NCI-H460 (cell line): ENCODE measurements at places on chromosomes 5 and 9. TPM values are rescaled to one million over a fixed set of nuclear protein-coding genes. Genes with fewer than 3 reads are reported as not detected.
A peak's percentile ranks its signal among the peaks of the same experiment; 100 is the strongest.

POLR3G gene
- total RNA-seq, result 36.7 and 38.4 TPM in 2 replicates

C5 gene
- 0.55 and 0.94 TPM in 2 replicates for total RNA-seq

DNA sequence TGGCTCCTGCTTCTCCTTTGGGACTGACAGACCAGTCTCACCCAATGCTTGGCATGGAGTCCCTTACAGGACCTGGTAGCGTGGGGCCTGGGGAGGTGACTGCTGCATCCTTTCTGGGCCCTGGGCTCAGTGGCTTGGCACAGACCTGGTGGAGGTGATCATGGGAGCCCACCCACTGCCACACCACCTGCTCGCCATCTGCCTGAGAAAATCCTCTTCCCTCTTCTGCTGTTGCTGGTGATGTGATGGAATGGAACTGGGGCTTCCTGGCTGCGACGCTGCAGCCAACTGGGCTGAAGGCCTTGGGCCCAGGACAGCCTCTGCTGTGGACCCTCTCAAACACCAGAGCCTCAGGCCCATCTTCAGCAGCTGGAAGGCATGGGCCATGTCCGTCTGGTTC, 122.5 kb upstream of the PANK3 start:
- DNase-seq, result no peak

MUSK gene
- not detected in 2 replicates for total RNA-seq

RFESD gene
- 8.9 and 9.4 TPM in 2 replicates for total RNA-seq

GRCh38 chr9:128892221-128892921, 10.4 kb downstream of the LRRC8A start:
- peak; percentile 34 for DNase-seq

- DNase-seq, result no peak
Observed at GRCh38 chr5:56549096-56549886, 266.1 kb upstream of the MAP3K1 start.

GRCh38 chr5:179378441-179379271, 33.4 kb upstream of the ADAMTS2 start:
- no peak for DNase-seq

GRCh38 chr5:17183831-17184230, 33.6 kb upstream of the BASP1 start:
- no peak for DNase-seq

DNA sequence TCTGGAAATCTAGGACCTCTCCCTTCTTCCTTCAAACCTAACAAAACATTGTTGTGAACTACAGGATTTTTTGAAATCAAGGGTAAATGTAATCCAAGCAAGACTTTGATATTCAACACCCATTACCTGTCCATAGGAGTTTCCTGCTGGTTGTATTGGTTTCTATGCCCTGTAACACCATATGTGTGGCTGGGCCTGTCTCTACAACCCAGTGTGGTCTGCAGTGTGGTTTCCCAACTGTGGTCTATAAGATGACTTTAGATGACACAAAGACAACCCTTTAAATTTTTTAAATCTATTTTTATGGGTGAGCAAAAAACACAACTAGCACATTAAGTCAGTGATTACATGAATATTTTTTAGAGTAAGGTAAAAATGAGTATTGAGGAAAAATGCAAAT, 93.1 kb downstream of the SMIM15 start:
- DNase-seq, result no peak

SOHLH1 gene
- total RNA-seq, result not detected in 2 replicates

PCDHB3 gene
- 0.12 and 0.14 TPM in 2 replicates for total RNA-seq
